ENCODE measurements at places on chromosomes 1 and 21.

- no peak for DNase-seq
Measured at GRCh38 chr1:203129501-203130231, 2.1 kb downstream of the ADORA1 start.

DNA sequence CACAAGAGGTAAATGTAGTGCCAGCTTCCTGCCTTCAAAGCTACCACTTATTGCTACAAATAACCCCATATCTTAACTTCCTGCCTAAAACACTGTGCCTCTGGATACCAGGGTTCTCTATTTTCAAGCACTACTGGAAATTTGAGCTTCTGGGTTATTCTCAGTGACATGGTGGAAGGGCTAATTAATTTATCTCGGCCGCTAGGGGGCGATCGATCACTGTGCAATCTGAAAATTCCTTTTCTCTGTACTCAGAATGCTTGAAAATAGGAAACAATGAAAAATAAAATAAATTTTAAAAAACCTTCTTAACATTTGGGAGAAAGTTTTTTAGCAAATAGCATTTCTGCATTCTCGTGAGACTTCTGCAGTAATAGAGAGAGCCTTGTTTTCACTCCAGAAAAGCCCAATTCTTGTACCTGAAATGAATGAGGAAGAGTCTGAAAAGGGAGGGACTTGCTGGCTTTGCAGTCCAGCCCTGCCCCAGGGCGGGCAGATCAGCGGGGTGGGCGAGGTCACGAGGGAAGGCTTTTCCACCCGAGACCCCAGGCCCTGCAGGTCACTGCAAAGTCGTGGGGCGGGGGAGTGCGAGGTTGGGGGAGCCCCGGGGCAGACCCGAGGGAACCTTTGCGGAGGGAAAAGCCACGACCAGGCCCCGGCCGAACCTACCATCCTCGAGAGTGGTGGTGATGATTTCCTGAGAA is 276.7 kb downstream of the PCP4 start:
- peak; percentile 52 for DNase-seq

GRCh38 chr1:205629751-205630150 is 2.1 kb downstream of the ELK4 start:
- no peak for DNase-seq

GRCh38 chr1:22777388-22778057 is 66.9 kb downstream of the EPHB2 start:
- no peak for DNase-seq

DNA sequence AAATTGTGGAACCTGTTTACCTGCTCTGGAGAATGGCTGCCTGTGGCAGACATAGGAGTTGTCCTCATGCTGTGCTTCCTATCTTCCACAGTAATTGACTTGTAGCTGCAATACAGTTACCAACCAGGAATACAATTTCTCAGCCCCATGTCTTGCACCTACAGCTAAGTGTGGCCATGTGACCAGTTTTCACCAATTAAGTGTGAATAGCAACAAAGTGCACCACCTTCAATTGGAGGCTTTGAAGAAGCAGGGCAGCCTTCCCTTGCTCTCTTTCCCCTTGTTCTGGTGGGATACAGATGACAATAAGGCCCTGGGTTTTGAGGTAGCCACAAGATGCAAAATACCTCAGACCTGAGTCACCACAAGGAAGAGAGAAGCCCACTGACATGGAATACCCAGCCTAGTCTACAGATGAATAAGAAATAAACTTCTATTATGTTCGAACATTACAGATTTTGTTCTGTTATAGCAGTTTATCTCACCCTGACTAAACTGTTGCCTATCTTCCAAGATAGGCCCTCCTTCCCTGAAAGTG is 70.2 kb upstream of the S1PR1 start:
- DNase-seq, result no peak

GRCh38 chr1:230103306-230104173 is 36.5 kb downstream of the GALNT2 start:
- peak; percentile 41 for DNase-seq

- DNase-seq, result peak; percentile 57
Measured at GRCh38 chr1:230232371-230232771, 165.3 kb downstream of the GALNT2 start.

GRCh38 chr1:4754816-4755215 is 100.4 kb downstream of the AJAP1 start:
- no peak for DNase-seq

GRCh38 chr1:182888736-182889531 is 49.8 kb downstream of the DHX9 start:
- DNase-seq, result no peak

DNA sequence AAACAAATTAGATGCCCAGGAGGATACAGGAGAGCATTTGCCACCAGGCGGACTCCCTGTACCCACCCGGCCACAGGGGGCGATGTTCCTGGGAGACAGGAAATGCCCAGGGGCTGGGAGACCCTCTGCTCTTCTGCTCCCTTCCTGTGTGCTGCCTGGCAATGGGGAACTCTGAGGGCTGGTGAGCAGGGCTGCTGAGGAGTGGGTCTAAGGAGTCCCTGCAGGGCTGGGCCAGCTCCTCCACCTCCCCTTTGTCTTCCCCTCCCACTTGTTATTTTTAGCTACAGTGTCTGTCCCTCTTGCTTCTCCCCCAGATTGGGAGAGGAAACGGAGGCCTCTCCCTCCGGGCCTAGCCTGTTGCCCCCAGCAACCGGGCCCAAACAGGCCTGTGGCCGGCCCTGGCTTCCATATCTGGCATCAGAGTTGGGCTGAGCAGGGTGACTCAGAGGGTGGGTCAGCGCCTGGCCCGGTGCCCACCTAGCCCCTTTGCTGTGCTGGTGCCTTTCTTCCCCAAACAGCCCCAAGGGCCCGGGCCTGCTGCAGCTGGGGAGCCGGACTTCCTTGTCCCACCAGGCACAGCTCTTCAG is 11.6 kb downstream of the LMNA start:
- peak; percentile 99 for DNase-seq

- DNase-seq, result no peak
Measured at GRCh38 chr1:229262239-229262638, 8.7 kb upstream of the RAB4A start.

DNA sequence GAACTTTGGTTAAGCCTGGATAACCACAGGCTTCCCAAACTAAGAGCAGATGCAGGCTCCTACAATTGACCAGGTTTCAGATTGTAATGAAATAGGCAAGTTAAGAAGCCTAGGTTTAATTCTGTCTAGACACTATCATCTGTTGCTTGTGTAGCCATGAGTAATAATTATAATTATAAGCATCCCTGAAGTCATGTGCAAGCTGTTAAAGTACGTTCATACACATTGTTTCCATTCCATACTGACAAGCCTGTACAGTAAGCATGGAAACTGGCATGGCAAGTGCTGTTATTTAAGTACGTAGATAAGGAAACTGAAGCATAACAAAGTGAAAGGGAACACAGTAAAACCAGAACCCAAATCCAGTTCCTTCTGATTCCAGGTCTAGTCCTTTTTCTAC is 557.2 kb upstream of the BEND5 start:
- DNase-seq, result no peak

GRCh38 chr1:16186655-16187235 is 25.7 kb downstream of the ARHGEF19 start:
- no peak for DNase-seq

DNA sequence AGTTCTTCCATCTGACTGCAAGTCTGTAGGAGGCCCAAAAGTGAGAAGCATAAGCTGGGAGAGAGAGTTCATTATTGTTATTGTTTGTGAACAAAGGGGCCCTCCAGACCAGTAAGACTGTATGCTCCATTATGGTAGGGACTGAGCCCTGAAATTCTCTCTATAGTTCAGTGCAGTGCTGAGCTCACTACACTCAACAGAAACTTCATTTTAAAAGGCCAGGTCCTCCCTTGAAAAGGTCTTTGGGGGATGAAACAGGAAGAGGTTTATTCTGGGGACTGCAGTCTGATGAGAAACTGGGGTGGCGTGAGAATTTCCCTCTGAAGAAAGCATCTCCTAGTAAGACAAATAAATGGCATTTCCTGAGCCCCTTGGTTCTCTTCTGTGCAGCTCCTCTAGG is 5.5 kb upstream of the GATAD2B start:
- DNase-seq, result no peak

DNA sequence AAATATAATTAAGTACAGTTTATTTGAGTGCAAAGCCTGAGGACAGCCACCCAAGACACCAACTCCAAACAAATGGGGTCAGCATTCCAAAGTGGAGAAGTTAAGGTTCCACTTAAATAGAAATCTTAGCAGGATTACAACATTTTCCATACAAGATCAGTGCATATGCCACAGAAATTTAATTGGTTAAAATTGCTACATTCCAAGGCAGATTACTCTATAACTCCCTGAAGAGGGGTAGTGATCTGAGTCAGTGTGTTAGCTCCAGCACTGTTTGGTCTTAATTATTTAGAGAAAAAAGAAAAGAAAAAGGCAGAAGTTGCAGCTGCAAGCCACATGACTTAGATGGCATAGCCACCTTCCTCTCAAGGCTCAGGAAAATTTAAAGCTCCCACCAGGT is 297.5 kb downstream of the HHIPL2 start:
- DNase-seq, result no peak

- no peak for DNase-seq
Measured at GRCh38 chr1:173414136-173414535, 63.0 kb upstream of the PRDX6 start.

DNA sequence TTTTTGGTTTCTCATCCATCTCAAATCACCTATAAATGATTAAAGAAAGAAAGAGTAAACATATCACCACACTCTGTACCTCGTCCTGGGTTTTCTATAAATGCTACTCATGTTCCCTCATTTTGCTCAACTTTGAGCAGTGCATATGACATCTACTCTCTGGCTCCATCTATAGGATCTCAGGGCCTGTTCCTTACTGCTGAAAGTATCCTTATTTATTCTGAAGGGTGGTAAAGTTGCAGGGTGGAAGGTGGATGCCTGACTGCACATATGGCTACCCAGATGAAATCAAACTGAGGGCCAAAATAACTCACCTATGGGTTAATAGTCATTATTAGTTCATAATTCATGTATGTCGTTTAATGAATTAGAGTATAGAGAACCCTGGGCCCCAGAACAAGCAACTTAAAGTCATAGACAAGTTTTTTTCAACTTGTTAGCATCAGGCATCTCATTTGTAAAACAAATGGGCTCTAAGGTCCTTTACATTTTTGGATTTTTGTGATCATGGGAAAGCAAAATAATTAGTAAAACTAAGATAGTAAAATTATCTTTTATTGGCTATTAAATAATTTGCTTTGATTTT is 46.5 kb downstream of the NCF2 start:
- peak; percentile 82 for DNase-seq

- no peak for DNase-seq
Measured at GRCh38 chr21:35106246-35106835, 57.2 kb upstream of the RUNX1 start.

DNA sequence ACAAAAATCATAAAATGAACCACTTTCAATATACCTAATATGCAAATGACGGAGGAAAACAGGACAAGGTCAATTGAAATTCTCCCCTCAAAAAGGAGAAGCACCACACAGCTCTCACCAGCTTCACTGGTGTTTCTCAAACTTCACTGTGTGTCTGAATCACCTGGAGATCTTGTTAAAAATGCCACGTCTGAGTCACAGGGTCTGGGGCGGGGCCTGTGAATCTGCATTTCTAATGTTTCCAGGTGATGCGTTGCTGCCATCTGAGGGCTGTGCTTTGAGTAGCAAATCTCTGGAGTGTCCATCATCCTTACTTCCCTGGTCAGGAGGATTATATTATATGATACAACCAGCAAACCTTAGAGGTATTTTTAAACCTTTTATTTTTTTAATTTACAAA is 9.0 kb downstream of the CLDN19 start:
- DNase-seq, result no peak

- peak; percentile 74 for DNase-seq
Measured at GRCh38 chr1:205523891-205524793, 19.7 kb downstream of the CDK18 start.

DNA sequence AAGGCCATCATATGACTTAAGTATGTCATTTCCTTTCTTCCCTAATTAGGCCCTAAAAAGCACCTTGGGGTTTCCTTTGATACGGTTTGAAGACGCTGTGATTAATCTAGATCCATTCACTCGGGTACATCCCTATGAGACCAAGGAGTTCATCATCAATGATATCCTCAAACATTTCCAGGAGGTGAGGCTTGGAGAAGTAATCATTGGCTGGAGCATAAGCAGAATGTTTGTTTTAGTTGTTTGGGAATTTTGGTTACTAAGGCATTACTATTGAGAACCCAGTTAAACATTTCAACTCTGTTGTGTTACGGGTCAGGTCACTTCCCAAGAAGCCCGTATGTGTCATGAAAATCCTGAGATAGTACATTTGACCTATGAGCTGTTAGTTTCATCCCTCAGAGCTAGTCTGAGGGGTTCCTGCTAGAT is 185.2 kb downstream of the VPS13D start:
- DNase-seq, result peak; percentile 51

DNA sequence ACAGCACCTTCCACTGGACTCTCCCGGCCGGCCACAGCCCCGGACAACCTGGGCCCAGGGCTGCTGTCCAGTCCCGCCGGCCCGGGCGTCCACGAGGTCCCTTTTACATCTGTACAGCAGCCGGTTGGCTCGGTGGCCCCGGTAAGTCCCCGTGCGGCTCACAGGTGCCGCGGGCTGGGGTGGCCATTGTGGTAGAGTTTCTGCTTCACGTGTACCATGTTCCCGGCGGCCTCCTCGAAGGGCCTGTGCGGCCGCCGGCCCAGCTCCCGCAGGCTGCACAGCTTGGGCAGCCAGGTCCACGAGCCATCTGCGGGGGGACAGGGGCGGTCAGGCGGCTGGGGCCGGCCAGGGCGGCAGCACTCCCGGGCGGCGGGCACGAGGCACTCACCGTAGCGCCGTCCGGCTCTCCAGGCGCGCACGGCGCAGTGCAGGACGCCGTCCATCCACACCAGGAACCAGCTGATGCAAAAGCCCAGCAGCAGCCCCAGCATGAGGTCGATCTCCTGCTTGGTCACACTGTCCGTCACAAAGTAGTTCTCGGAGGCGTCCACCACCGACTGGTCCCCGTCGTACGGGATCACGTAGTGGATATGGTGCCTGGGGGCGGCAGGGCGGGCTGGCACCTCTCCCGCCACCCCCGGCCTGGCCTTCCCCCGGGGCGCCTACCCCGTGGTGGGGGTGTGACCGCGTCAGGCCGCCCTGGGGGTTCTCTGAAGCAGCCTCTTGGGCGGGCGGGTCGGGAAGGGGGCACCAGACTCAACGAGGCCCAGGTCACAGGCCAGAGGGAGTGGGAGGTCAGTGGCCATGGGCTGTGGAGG is 5.0 kb downstream of the TMEM240 start:
- no peak for DNase-seq

- no peak for DNase-seq
Measured at GRCh38 chr1:163395790-163396189, 74.0 kb downstream of the NUF2 start.

GRCh38 chr21:36732761-36733160 is 33.8 kb downstream of the SIM2 start:
- no peak for DNase-seq

- DNase-seq, result peak; percentile 74
Measured at GRCh38 chr1:174982971-174983689, 16.6 kb upstream of the CACYBP start.

- no peak for DNase-seq
Measured at GRCh38 chr1:235136111-235136510, 7.5 kb upstream of the TOMM20 start.
